ENCODE measurements at places on chromosomes 2 and 18. TPM values are rescaled to one million over a fixed set of nuclear protein-coding genes. Genes with fewer than 3 reads are reported as not detected.

- H3K27me3 ChIP-seq = no peaks in the 10 kb centered on the region
- H3K27ac ChIP-seq = no peak overlapping the region
- no peaks in the 10 kb centered on the region for H3K36me3 ChIP-seq
These were observed 102.3 kb upstream of the GULP1 start for GRCh38 chr2:188189356-188189755.

- no peak overlapping the region for H3K4me3 ChIP-seq
- no peak overlapping the region for H3K27ac ChIP-seq
- no peak for DNase-seq
- H3K4me1 ChIP-seq = peaks cover 30% of the 10 kb centered on the region
These were observed 80.3 kb downstream of the SPRED2 start for GRCh38 chr2:65351948-65352595.

DNA sequence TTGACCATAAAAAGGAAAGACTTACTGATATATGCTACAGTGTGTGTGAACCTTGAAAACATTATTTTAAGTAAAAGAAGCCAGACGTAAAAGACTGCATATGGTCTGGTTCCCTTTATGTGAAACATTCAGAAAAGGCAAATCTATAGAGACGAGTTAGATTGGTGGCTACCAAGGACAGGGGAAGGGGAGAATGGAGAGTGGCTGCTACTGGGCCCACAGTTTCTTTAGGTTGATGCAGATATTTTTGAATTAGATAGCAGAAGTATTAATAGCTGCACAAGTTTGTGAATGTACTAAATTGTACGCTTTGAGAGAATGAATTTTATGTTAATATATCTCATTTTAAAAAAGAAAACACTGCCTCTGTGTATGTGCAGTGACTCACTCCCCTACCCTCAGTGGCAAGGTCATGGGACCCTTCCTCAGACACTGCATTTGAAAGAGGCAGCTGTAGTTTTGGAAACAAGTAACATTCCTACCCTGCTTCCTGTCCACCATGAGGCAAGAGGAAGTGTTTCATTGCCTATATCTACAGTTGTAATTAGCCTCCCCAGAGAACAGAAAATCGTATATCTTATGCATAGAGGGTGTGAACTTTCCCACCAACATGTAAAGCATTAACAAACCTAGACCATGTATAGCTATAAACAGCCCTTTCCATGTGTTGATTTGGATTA lies 29.8 kb upstream of the ARMC9 start:
- no peaks in the 10 kb centered on the region for H3K4me1 ChIP-seq
- H3K4me3 ChIP-seq = no peak overlapping the region
- DNase-seq = no peak
- H3K27ac ChIP-seq = no peak overlapping the region
- H3K36me3 ChIP-seq = peaks cover 65% of the 10 kb centered on the region
- H3K27me3 ChIP-seq = no peaks in the 10 kb centered on the region

GRCh38 chr18:8947566-8947965 lies 154.9 kb upstream of the NDUFV2 start:
- H3K27me3 ChIP-seq = no peaks in the 10 kb centered on the region
- no peaks in the 10 kb centered on the region for H3K36me3 ChIP-seq
- DNase-seq = peak; percentile 12
- no peak overlapping the region for H3K4me3 ChIP-seq

Gene PCARE
- total RNA-seq = not detected

DNA sequence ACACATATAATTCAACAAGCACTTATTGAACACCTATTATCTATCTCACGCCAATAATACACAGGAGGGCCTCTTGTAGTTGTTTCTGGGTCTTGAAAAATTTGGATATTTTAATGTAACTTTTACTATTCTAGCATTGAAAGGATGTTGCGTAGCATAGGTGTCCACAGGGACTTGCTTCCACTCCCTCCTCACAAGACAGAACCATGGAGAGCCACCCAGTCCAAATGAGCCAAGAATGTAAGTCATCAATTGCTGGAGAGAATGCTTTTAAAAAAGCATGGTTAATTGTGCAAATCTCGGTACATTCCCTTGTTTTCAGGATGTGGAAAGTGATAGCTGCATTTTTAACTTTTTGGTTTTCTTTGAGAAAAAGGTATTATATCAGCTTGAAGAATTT lies 46.8 kb downstream of the DOCK10 start:
- H3K27ac ChIP-seq = no peak overlapping the region
- no peaks in the 10 kb centered on the region for H3K4me1 ChIP-seq
- no peaks in the 10 kb centered on the region for H3K36me3 ChIP-seq
- DNase-seq = no peak

Gene C2orf72
- total RNA-seq = 0.40 TPM

GRCh38 chr2:192215096-192215877 lies 20.6 kb upstream of the TMEFF2 start:
- no peak overlapping the region for H3K27ac ChIP-seq
- H3K4me3 ChIP-seq = no peak overlapping the region
- no peak for DNase-seq
- H3K36me3 ChIP-seq = no peaks in the 10 kb centered on the region
- no peaks in the 10 kb centered on the region for H3K27me3 ChIP-seq

DNA sequence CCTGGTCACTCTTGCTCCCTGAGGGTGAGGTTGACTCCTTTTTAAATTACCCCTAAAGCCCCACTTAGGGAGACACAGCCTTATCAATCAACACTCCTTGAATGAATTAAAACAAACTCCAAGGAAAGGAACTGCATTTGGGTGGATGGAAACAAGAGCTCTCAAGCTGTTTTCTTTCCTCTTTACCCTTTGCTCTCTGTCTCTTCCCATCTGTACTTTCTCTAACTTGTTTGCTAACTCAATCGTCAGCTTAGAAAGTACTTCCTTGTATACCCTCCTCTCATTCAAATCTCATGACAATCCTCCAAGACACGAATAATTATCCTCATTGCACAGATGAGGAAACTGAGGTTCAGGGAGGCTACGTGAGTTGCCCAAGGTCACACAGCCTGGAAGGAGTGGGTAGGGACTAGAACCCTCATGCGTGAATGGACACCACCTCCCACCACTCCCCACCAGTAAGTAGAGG lies 32.7 kb downstream of the ZFP36L2 start:
- no peak overlapping the region for H3K4me3 ChIP-seq
- no peaks in the 10 kb centered on the region for H3K4me1 ChIP-seq
- H3K36me3 ChIP-seq = no peaks in the 10 kb centered on the region
- no peak for DNase-seq
- no peaks in the 10 kb centered on the region for H3K27me3 ChIP-seq

GRCh38 chr2:240964704-240965295 lies 33.6 kb upstream of the SNED1 start:
- H3K36me3 ChIP-seq = no peaks in the 10 kb centered on the region
- no peaks in the 10 kb centered on the region for H3K4me1 ChIP-seq
- no peaks in the 10 kb centered on the region for H3K27me3 ChIP-seq
- no peak for DNase-seq
- no peak overlapping the region for H3K27ac ChIP-seq

Gene RNU2-63P
- total RNA-seq = not detected

Gene SCYGR2
- total RNA-seq = not detected

DNA sequence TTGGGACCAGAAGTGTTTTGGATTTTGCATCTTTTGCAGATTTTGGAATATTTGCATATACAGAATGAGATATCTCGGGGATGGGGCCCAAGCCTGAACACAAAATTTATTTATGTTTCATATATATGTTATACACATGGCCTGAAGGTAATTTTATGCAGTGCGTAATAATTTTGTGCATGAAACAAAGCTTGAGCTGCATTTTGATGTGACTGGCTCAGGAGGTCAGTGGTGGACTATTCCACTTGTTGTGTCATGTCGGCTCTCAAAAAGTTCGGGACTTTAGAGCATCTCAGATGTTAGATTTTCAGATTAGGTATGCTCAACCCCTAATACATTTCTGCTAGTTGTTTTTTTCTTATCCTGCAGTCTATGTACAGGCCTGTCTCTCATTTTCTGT lies 145.4 kb downstream of the FAM210A start:
- peaks cover 82% of the 10 kb centered on the region for H3K27me3 ChIP-seq
- no peaks in the 10 kb centered on the region for H3K4me1 ChIP-seq
- DNase-seq = no peak
- H3K4me3 ChIP-seq = no peak overlapping the region
- H3K27ac ChIP-seq = no peak overlapping the region

Gene CNGA3
- total RNA-seq = not detected

Gene HOXD1
- total RNA-seq = not detected

Gene VWA3B
- not detected for total RNA-seq

DNA sequence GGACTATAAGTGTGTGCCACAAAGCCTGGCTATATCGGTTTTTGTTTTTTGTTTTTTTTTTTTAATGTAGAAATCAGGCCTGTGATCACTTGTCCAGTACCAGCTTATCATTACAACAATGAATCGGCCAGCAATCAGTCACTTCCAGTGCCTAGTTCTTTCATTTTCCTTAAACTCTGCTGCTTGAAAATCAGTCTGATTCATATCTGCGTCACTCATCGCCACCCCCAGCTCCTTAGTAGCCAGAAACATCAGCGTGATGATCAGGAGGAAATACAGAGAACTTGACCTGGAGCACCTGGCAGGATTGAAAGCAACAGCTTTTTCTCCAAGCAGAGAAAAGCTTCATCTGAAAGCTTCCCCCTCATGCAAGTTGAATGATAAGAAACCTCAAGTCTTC lies 75.4 kb downstream of the SPTBN1 start:
- peaks cover 15% of the 10 kb centered on the region for H3K36me3 ChIP-seq
- H3K27ac ChIP-seq = peak overlapping the region; percentile 86
- H3K27me3 ChIP-seq = no peaks in the 10 kb centered on the region
- H3K4me1 ChIP-seq = peaks cover 37% of the 10 kb centered on the region

- H3K27ac ChIP-seq = no peak overlapping the region
- DNase-seq = no peak
- no peak overlapping the region for H3K4me3 ChIP-seq
- no peaks in the 10 kb centered on the region for H3K27me3 ChIP-seq
- no peaks in the 10 kb centered on the region for H3K36me3 ChIP-seq
- H3K4me1 ChIP-seq = peaks cover 22% of the 10 kb centered on the region
These were observed 48.1 kb upstream of the RBMS1 start for GRCh38 chr2:160541745-160542144.

All from PC-3 (cell line).